ENCODE measurements at places on chromosomes 6 and 20.

GRCh38 chr6:81633391-81633790 is 119.1 kb downstream of the TENT5A start:
- no peak for DNase-seq

DNA sequence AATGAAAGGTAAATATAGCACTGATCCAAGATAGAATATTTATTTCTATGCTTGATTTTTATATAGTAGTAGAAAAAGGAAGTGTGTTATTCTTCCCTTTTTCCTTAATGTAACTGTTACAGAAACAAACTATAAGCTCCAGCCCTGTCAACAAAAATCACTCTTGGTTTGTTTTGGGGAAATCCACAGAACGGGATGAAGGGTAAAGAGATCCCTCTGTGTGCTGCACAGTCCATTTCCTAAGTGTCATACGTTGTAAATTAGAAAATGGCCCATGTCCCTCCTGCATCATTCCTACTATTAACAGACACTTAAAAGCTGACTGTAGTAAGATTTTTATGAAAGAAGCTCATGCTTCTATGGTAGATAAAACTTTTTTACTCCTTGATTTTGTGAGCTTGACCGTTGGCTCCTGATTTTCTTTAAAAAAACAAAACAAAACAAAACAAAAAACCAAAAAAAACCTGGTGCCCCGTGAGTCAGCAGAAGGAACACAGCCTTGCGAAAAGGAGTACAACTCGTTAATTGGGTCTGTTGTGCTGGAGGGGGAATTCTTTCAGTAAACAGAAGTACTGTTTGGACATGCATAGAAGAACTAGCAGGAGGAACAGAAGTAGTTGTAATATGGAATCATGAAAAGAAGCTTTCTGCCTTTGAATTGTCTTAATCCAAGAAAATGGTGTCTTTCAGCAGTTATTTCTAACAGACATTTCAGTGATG is 67.5 kb downstream of the RTN4IP1 start:
- DNase-seq, result no peak

GRCh38 chr6:163422550-163422949 is 8.0 kb downstream of the QKI start:
- DNase-seq, result no peak

GRCh38 chr6:158519300-158519699 is 40.6 kb upstream of the TMEM181 start:
- DNase-seq, result no peak

- no peak for DNase-seq
Measured at GRCh38 chr20:34673412-34673811, 3.5 kb downstream of the PIGU start.

DNA sequence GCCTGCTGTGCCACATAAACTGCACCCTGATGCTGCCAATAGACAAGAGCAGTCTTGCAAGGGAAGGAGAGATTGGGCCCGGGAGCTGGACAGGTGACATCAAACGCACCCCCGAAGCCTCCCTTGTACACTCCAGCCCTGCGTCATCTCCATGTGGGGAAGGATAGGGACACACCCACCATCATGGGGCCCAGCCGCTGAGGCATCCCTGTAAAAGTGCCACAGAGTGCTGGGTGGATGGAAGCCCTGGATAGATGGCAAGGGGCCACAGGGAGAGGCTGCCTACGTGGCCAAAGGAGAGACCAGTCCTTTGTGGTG is 117.1 kb downstream of the SYNDIG1 start:
- DNase-seq, result no peak

DNA sequence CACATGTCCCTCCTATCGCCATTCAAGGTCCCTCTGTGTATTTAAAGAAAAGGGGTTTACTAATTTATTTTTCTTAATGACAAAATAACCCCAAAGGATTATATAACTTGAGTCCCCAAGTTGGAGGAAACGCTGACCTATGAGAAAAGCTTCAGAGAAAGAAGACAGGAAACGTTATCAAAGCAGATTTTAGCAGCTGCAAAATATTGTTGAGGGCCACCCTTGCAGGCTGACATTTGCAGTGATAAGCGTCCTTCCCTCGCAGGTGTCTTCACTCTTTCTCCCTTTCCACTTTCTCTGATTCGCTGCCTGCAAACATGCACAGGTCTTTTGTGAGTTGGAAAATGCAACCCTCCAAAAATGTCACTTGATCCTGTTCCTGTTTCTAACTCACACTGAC is 103.2 kb upstream of the RIPOR2 start:
- no peak for DNase-seq

DNA sequence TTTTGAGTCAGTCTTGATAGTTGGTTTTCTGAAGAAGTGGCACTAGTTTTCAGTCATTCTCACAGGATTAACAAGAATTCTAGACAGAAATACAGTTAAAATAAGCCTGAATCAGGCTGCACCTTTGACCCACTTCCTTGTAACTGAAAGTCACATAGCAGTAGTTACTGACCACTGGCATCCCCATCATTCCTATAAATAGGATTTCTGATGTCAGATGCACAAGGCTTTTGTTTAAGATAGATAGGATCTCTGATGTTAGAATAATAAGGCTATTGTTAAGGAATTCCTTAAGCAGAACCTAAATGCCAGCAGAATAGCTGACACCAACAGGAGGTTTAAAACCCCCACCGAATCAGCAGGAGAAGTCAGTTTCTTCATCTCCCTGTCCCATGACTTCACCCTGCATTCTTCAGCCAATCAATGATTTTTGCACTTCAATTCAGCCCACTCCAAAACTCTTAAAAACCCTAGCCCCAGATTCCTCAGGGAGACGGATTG is 30.6 kb upstream of the ZBTB24 start:
- DNase-seq, result no peak

DNA sequence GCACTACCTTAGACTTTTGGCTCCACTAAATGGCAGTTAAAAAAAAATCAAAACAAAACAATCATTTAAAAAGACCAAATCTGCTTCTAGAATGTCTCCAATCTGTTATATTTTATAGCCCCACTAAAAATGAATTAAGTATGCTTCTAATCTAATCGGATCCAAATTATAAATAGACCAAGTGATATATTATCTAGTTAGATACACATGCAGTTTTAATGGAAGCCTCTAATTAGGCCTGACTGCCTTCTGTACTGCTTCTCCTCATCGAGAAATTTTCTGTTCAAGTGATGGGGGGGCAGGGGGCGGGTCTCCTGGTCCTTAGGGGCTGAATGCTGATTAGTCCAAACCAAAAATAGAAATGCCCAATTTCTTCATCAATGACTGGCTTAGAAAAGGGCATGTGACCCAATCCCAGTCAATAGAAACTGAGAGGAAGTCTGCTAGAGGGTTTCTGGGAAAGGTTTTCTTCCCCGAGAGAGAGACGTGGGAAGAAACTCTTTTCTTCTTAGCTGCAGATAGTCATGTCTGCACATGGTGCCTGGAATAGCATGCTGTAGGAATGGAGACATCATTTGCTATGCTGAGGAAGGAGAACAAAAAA is 6.9 kb downstream of the SESN1 start:
- no peak for DNase-seq

GRCh38 chr6:25730907-25731306 is 23.6 kb upstream of the SLC17A4 start:
- DNase-seq, result no peak

DNA sequence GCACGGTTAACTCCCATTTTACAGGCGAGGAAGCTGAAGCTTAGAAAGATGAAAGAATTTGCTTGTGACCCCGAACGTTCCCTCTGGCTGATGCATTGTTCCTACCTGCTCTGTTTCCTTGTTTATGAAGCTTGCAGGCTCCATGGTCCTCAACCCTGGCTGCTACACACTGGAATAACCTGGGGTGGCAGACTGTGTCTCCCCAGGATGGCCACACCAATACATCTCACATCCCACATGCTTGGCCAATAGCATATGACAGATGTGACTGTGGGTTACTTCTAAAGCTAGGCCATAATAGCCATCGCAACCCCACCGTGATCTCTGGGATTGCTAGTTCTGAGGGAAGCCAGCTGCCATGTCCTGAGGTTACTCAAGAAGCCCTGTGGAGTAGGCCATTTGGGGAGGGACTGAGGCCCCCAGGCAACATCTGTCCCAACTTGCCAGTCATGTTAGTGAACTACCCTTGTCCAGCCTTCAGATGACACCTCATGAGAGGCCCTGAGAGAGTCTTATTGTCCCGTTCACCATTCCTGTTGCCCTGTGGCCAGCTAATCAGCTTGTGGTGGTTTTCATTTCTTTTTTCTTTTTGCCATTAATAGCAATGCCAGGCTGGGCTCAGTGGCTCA is 6.7 kb upstream of the FAM110A start:
- DNase-seq, result no peak

GRCh38 chr20:49814057-49814694 is 1.5 kb downstream of the SLC9A8 start:
- DNase-seq, result no peak

DNA sequence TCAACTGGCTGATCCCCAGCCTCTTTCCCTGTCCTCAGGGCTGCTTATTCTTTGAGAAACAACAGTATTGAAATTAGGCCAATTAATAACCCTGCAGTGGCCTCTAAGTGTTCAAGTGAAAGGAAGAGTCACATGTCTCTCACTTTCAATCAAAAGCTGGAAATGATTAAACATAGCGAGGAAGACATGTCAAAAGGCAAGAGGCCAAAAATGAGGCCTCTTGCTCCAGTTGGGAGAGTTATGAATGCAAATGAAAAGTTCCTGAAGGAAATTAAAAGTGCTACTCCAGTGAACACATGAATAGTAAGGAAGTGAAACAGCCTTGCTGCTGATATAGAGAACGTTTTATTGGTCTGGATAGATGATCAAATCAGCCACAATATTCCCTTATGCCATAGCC is 131.5 kb downstream of the MACROD2 start:
- DNase-seq, result no peak

GRCh38 chr6:156699935-156700334 is 77.2 kb upstream of the ARID1B start:
- DNase-seq, result no peak

GRCh38 chr6:170289951-170290295 is 955 bp downstream of the DLL1 start:
- no peak for DNase-seq

DNA sequence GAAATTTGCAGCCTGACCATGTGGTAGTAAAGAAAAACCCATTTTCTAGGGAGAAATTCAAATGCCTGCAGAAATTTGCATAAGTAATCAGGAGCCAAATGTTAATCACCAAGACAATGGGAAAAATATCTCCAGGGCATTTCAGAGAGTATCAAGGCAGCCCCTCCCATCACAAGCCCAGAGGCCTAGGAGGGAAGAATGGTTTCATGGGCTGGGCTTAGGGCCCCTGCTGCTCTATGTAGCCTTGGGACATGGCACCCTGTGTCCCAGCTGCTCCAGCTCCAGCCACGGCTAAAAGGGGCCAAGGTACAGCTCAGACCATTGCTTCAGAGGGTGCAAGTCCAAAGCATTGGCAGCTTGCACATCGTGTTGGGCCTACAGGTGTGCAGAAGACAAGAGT is 117.2 kb upstream of the RALGAPA2 start:
- DNase-seq, result no peak

GRCh38 chr6:18021166-18021850 is 33.9 kb upstream of the KIF13A start:
- DNase-seq, result no peak

GRCh38 chr20:63072231-63072791 is 65.5 kb upstream of the BHLHE23 start:
- no peak for DNase-seq

- no peak for DNase-seq
Measured at GRCh38 chr20:62427172-62428001, at the start of gene RBBP8NL. RBBP8NL (minus strand) TSS chr20:62427539; CDS start chr20:62419647, 7,892 bp downstream.

DNA sequence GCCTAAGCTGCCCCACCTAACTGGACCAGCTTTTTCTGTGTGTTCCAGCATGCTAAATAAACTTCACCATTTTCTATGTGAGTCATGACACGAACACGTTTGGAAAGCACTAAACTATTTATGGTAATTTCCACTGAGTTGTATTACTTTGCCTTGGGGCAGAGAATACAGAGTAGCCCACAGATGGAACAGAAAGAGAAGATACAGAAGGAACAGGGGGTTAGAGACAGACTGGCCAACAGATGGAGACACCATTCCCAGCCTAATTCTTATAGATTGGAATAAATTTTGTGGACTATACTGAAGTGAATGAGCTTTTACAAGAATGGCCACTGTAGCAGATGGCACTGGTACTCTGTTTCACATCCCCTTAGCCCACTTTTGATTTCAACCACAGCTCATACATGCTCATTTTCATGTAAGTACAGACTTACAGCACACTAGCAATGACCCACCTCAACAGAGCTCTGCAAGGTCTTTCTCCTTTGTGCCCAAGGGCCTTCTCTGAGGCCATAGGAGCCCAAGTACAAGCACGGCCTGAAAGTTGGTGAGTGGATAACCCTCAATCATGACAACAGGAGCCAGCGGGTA is 13.1 kb upstream of the NT5DC1 start:
- no peak for DNase-seq

- DNase-seq, result no peak
Measured at GRCh38 chr6:144722925-144723324, 437.8 kb downstream of the UTRN start.

- no peak for DNase-seq
Measured at GRCh38 chr6:85580878-85581267, 12.8 kb downstream of the SNX14 start.

DNA sequence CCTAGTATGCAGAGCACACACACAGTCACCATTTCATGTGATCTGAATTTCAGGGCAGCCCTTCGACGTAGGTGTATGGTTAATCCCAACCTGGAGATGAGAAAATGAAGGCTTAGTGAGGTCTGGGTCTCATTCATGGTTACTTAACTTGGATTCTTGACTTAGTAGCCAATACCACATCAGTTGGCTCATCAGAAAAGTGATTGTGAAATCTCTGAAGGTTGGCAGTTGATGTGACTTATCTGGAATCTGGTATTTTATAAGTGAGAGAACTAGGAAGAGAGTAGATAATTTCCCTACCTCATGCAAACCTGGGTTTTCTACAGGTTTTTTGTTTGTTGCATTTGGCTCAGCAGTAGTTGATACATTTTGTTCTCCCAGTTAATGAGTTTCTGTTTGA is 123.7 kb downstream of the CCDC170 start:
- DNase-seq, result no peak

DNA sequence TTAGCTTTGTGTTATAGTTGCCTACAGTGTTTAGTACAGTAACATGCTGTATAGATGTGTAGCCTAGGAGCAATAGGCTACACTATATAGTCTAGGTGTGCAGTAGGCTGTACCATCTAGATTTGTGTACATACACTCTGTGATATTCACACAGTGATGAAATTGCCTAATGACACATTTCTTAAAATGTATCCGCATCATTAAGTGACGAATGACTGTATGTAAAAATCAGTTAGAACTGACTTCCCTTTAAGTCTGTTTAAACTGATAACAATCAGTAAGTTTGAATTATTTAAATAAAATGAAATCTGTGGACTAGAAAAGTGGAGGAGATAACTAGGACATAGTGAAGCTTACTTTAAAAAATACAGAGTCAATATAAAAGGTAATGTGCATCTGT is 176.1 kb downstream of the CDKAL1 start:
- no peak for DNase-seq

GRCh38 chr20:62643521-62644043 is 1.3 kb downstream of the SLCO4A1 start:
- DNase-seq, result no peak

GRCh38 chr20:41889126-41889843 is 271.1 kb upstream of the CHD6 start:
- no peak for DNase-seq
